A673 (cell line): ENCODE measurements at places on chromosomes 2 and 18. TPM values are rescaled to one million over a fixed set of nuclear protein-coding genes. Genes with fewer than 3 reads are reported as not detected.
A peak's percentile ranks its signal among the peaks of the same experiment; 100 is the strongest.

DNA sequence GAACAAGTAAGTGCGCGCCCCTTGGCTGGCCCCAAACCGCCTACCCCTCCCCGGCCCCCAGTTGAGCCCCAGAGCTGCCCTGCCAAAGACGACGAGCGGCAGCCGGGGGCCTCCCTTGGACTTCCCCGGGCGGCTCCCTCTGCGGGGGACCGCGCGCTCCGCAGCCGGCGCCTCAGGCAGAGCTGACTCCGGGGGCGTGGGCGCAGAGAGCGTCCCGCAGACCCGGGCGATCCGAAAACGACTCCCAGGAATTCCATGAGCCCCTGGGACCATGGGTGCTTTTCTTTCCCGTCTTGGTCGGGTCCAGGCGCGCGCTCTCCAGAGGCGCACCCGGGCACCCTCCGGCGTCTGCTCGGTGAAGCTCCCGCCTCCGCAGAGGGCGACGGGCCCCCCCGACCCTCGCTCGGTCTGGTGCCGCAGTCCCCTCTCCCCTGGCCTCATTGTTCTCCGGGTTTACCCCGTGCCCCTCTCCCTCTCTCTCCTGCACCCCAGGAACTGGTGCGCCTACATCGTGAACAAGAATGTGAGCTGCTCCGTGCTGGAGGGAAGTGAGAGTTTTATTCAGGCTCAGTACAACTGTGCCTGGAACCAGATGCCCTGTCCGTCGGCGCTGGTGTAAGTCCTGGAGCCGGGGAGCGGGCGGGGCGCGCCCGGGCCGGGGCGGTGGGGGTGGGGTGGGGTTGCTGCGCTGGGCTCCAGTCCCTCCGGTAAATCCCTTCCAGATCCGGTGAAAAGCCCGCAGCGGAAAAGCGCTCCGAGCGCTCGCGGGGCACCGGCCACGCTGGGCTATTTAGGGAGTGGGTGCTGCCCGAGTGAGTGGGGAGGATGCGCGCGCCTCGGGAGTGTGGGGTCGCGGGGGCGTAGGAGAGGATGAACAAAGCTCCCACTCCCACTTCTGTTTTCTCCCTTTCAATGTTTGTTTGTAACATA lies 776 bp downstream of the EMILIN2 start:
- H3K36me3 ChIP-seq: no peaks in the 10 kb centered on the region
- peaks cover 12% of the 10 kb centered on the region for H3K27me3 ChIP-seq
- no peaks in the 10 kb centered on the region for H3K4me1 ChIP-seq
- DNase-seq: peak; percentile 52
- peak overlapping the region; percentile 53 for H3K4me3 ChIP-seq

DNA sequence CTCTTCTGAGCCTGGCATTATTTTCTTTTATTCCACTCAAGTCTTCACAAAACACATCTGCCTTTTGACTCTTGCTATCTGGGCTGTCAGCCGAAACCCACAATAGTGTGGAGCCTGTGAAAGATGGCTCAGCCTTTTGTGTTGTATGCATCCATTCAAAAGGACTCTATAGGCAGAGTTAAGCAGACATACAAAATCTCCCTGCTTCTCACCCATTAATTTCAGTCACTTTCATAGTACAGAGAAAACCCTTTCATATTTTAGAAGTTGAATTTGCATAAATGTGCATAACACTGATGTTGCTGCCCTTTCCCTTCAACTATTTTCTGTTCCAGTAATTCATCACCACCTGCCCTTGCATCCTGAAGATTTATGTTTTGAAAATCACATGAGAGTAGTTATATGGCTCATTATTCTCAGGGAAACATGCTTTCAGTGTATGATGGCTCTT lies 154.6 kb downstream of the EVA1A start:
- H3K27ac ChIP-seq: no peak overlapping the region
- no peak for DNase-seq
- no peak overlapping the region for H3K4me3 ChIP-seq
- H3K36me3 ChIP-seq: no peaks in the 10 kb centered on the region
- peaks cover 7% of the 10 kb centered on the region for H3K27me3 ChIP-seq

GRCh38 chr18:60266558-60266957 lies 106.0 kb downstream of the MC4R start:
- no peak for DNase-seq
- H3K4me3 ChIP-seq: no peak overlapping the region
- no peak overlapping the region for H3K27ac ChIP-seq

DNA sequence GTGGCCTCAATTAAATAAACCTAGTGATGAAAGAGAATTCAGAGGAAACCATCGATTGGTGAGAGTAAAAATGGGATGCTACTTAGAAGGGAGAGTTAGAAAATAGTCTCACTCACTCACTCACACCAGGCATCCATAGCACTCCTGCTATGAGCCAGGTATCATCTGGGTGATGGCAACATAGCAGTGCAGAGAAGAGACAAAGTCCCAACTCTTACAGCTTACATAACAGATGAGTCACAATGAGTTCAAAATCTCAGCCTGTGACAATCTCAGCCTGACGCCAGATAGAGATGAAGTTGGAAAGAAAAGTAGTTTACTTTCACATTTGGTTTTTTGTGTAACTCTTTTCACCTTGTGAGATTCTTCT lies 55.4 kb upstream of the THOC1 start:
- no peak overlapping the region for H3K27ac ChIP-seq
- no peak overlapping the region for H3K4me3 ChIP-seq
- no peak for DNase-seq
- no peaks in the 10 kb centered on the region for H3K27me3 ChIP-seq
- no peaks in the 10 kb centered on the region for H3K36me3 ChIP-seq
- no peaks in the 10 kb centered on the region for H3K4me1 ChIP-seq

DNA sequence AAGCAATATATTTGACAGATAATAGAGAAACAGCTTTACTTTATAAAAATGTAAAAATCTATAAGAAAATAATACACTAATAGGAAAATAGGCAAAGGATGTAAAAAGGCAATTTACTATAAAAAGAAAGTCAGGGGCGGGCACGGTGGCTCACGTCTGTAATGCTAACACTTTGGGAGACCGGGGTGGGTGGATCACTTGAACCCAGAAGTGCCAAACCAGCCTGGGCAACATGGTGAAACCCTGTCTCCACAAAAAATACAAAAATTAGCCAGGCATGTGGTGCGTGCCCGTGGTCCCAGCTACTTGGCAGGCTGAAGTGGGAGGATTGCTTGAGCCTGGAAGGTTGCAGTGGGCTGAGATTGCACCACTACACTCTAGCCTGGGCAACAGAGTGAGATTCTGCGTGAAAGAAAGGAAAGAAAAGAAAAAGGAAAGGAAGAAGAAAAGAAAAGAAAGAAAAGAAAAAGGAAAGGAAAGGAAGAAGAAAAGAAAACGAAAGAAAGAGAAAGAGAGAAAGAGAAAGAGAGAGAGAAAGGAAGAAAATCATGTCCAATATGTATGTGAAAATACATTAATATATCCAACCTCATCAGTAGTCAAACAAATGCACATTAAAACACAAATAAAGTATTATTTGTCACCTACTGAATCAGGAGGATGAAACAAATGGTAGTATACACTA lies 65.1 kb downstream of the ADD2 start:
- H3K27ac ChIP-seq: no peak overlapping the region
- H3K4me1 ChIP-seq: no peaks in the 10 kb centered on the region
- DNase-seq: no peak
- H3K27me3 ChIP-seq: no peaks in the 10 kb centered on the region

Gene KCNJ3
- not detected in 2 replicates for total RNA-seq
